ENCODE measurements at places on chromosomes 16 and 17.

- peak; percentile 67 for DNase-seq
Observed at GRCh38 chr16:79618692-79619050, 18.1 kb upstream of the MAF start.

DNA sequence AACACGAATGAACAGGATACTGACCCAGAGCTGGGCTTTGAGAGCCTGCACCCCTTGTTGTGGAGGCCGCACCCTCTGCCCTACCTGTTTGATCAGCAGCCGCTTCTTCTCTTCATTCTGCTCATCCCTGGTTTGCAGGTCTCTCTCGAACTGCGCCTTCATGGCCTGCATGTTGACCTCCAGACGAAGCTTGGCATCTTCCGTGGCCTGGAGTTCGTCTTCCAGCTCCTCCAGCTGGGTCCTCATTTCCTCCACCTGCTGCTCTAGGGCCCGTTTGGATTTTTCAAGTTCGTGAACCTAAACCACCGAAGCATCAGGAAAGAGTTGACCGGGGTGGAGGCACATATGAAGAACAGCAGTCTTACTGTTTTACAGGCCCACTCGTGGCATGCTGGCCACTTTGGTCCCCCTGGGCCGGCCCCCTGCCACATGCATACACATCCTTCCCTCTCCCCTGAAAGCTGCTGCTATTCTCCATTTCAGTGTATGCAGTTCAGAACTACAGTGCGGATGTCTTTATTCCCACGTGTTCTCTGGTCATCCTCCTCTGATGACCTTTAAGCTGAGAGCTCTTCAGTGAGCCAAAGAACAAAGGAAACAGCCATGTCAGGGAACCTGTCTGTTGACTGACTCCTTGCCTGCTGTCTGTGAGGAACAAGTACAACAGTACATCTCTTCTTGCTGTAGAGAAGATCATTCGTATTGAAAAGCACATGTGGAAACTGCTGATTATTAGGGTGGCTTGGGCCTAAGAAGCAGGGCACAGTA, 54.8 kb downstream of the NDEL1 start:
- DNase-seq, result no peak

- DNase-seq, result no peak
Observed at GRCh38 chr17:37517881-37518280, 28.2 kb downstream of the DUSP14 start.

GRCh38 chr16:10678655-10679054, 16.1 kb downstream of the TEKT5 start:
- DNase-seq, result no peak

GRCh38 chr16:2782583-2783351, 4.6 kb downstream of the PRSS33 start:
- no peak for DNase-seq

GRCh38 chr17:80780381-80781198, 211.1 kb upstream of the CHMP6 start:
- peak; percentile 43 for DNase-seq

GRCh38 chr17:29342158-29342765, 47.9 kb upstream of the TAOK1 start:
- DNase-seq, result no peak

GRCh38 chr17:56913867-56914580, at the start of gene TRIM25:
Gene TRIM25 (minus strand): TSS chr17:56914049. CDS start chr17:56913988, 61 bp downstream.
- peak; percentile 88 for DNase-seq

- no peak for DNase-seq
Observed at GRCh38 chr17:15418781-15419180, 48.6 kb downstream of the CDRT4 start.

DNA sequence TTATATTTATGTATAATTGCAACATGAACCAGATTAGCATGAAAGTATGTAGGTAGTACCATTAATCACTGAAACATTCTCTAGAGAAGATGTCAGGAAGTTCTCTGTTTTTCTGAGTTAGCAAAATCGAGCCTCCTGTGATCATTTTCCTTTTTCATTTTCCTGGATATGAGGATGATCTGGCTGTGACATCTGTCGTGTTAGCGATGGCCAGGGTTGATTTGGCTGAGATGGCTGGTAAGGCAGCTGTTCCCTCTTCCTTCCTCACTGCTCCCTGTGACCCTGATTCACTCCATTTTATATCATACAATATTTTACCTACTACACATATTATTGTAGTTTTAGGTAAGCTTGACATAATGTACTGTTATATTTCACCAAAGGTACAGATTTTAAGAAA, 10.3 kb downstream of the CNTNAP4 start:
- DNase-seq, result no peak

DNA sequence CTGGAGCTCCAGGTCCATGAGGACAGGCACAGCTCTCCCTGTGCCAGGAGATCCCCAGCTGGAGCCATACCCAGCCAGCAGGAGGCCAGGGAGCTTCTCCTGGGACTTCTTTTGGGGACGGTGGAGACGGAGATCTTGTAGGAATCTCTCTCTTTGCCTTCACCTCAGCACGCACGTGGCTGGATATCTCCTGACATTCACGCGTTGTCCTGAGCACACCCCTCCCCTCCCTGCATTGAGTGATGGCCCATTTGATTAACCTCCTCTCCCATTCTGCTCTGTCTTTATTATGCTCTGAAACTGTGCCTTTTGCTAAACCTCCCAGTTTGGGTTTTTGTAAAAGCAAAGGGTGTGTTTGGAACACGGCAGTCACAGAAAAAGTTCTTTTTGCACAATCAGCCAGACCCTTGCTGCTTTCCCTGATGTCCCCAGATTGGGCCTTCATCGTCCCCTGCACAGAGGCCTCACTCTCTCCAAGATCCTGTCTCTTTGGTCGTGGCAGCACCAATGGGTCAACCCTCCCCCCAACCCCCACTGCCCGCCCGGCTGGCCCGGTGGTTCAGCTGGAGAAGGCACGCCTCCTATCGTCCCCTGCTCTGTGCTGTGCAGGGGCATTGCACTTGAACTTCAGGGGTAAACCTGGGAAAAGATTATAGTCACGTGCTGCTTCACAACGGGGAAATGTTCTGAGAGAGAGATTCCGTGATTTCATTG, 32.5 kb upstream of the LGALS9 start:
- no peak for DNase-seq

GRCh38 chr17:77487211-77487629, 346.5 kb downstream of the SEC14L1 start:
- DNase-seq, result no peak

DNA sequence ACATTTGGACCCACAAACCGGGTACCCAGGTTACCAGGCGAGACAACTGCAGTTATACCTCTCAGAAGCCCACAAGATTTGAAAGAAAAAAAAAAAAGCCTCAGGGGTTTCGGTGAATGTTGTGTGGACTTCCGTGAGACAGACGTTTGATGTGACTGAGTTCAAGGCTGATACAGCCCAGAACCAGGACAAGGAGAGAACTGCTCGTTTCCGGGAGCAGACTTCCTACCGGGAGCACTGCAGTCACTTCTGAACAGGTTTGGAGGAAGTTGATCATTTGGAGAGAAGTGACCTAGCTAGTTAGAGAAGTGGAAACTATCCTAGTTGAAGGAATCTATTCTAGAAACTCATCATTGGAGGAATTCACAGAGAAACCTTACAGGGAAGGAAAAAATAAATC, 847 bp downstream of the CKLF start:
- DNase-seq, result no peak

DNA sequence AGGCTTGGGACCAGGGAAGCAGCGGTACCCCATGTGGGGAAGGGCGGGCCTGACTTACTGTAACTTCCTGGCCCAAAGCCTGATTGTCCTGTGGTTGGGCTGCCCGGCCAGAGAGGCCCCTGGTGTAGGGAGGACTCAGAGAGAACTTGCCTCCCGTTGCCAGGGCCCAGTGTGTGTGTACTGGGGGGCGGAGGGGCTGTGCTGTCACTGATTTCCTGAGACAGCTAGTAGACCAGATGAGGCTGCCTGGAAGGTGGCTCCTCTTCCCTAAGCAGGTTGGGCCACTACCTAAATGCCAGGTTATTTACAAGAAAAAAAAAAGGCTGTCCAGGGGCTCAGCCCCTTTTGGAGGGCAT, 16.7 kb downstream of the SOCS3 start:
- no peak for DNase-seq

- DNase-seq, result no peak
Observed at GRCh38 chr16:48864055-48864454, 254.1 kb upstream of the N4BP1 start.

DNA sequence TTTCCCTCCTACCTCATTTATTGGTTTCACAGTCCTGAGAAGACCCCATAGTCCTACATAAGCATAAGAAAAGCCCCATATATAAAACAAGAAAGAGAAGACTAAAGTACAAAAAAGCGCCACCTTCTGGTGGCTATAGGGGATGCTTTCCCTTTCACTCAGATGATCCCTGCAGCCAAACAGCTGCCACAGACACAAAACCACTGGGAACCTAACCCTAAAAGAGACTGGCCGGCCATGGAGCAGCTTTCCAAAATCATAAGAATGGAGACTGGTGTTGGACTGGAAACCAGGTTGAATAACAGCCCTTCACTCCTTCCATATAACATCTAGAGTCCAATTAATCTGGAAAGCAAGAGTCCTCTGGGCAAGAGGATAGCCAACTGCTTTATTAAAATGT, 11.4 kb downstream of the DYNC1LI2 start:
- DNase-seq, result peak; percentile 31

- no peak for DNase-seq
Observed at GRCh38 chr16:14334366-14335080, 263.4 kb downstream of the MRTFB start.

GRCh38 chr17:13557077-13557476, 44.7 kb downstream of the HS3ST3A1 start:
- no peak for DNase-seq

DNA sequence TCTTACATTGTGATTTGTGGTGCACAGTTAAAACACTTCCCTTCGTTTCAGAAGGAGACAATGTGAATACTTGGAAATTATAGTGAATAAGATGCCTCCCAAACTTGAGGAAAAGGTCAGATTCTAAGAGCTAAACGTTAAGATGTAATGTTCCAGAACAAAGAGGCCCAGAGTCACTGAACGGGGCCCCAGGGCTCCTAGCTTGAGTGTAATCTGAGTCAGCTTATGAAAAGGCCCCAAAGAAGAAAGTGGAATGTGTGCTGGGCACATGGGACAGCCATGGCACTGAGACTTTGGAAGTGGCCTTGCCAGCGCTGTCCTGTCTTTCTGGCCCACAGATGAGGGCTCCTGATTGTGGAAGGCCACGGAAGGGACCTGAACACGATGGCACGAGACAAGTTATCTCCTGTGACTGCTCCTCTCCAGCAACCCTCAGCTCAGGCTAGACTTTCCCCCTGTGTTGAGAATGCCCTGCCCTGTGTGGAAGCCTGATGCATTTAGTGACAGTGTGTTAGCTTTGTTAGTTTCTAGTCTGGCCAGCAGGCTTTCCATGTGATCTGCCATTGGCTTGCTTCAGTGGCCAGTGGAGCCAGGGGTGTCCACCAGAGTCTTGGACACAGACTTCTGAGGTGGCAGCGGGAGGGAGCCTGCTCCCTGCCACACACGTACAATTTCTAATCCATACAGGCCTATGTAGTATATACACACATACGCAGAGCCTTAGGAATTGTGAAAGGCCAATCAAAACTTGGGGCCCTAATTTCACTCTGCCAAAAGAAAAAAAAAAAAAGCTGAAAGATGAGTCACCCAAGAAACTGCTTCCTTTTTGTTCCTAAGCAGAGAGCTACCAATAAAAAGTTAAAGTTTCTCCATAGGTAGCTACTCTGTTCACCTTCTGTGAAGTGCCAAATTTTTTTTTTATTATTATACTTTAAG, 13.1 kb downstream of the SPATA33 start:
- DNase-seq, result no peak

DNA sequence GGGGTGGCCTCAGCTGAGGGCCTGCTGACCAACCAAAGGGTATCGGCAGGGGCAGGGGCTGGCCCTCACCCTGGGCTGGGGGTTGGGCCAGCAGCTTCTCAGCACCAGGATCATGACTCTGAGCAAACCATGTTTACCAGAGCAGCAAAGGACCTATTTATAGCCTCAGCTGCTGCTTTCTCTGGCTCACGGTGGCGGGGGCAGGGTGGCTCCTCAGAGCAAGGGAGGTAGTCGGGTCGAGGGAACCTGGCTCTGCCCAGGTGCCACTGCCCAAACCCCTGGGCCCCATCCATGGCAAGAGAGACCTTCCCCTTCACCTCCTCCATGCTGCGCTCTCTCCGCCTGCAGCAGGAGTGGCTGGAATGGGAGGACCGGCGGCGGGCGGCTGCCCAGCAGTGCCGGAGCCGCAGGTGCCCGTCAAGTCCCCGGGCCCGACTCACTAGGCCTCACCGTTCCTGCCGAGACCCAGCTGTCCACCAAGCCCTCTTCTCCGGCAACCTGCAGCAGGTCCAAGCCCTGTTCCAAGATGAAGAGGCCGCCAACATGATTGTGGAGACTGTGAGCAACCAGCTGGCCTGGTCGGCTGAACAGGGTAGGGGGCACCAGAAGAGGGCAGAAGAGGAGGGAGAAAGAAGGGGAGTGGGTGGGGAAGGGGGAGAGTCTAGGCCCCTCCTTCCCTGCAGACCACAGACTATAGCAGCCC, at the start of gene ASB16:
Gene ASB16, plus strand, starts transcription at position 206 of the 703 bp plus-strand sequence. Its CDS starts 86 bp downstream, at position 292.
- DNase-seq, result no peak

DNA sequence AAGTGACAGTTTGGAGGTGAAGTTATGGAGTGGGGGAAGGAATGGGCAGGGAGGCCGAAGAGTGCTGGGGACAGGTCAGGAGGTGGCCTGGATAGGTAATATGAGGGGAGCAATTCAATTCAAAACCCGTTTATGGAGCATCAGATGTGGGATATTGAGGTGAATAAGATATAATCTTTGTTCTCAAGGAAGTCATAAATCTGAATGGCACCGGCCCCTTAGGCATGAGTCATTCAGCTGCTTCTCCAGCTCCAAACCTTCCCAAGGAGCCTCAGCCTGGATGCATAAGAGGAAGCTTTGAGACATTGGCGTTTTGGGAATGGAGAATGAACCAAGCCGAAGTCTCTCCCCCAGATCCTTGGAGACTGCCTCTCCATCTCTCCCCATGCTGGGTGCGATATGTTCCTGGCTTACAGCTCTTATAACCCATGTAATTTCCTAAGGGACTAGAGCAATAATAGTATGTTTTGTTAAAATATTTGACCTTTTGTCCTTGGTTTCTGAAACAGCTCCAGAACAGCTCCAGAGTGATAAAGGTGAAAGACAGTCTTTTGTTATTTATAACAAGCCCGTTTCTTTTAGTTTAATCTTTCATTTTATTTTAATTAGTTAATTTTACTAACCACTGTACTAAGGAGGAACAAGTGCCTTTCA, 1.7 kb downstream of the TUBG2 start:
- no peak for DNase-seq
